ENCODE measurements at places on chromosomes 2 and 18.

- no peak for DNase-seq
These were observed 97.6 kb downstream of the POLE4 start for GRCh38 chr2:75055820-75056675.

GRCh38 chr2:33384599-33384961, 91.9 kb upstream of the RASGRP3 start:
- DNase-seq: no peak

DNA sequence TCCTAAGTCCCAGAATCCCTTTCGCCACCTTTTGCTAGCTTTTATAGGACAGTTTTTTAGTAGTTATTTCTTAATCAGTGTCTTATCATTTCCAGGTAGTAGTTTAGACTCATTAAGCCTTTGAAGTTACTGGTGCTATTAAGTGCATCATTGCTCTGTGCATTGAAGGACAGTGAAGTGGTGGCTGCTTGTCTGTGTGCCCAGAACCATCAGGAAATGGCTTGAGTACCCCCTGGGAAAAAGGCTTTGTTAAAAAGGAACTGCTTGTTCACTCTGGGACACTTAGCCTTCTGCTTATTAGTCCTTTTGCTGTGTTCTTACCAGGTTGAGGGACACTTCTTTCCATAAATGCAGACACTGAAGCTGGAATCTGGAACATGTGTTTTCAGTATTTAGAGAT, 30.0 kb downstream of the DTNA start:
- DNase-seq: no peak

GRCh38 chr2:231411831-231412617, 16.5 kb downstream of the B3GNT7 start:
- DNase-seq: peak; percentile 81

GRCh38 chr2:60979231-60979630, 38.3 kb upstream of the PEX13 start:
- no peak for DNase-seq

GRCh38 chr2:99651930-99652670, 162.3 kb upstream of the REV1 start:
- no peak for DNase-seq
